Activated T-cell treated with anti-CD3 and anti-CD28 coated beads for 48 hours (primary cell): ENCODE measurements at places on chromosomes 6 and 20.

DNA sequence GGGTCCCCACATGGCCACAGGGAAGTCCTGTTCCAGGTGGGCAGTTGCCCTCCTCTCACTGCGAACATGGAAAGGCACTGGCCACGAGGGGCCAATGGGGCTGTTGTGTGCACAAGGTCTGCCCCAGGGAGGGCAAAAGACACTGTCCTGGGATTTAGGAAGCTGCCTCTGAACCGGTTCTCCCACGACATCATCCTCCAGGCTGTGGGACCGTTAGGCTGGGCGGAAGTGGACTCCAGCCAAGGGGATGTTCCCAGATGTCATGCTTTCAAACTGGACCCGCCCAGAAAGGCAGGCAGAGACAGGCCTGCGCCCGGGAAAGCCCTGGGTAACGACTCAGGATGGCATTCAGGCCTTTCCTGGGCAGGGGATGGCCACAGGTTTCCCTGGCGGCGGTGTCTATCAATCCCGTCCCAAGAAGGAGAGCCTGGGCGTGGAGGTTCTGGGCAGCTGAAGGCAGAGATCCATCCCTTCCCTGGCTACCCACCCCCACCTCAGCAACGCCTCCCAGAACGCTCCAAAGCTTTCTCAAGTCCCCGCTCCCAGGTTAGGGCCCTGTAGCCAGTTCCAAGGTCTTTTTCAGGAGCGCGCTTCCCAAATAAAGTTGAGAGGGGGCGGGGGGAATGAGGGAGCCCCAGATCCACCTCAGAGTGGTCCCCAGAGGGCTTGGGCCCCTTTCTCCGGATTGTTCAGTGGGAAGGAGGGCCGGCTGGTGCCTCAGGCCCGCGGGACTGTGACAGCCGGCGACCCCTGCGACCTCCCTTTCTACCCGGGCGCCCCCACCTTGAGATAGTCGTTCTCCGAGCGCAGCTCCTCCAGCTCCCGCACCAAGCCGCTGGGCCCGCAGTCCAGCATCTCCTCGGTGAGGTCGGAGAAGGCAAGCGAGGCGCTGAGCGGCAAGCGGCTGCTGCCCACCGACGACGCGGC is 13.8 kb upstream of the TLDC2 start:
- no peak for DNase-seq

DNA sequence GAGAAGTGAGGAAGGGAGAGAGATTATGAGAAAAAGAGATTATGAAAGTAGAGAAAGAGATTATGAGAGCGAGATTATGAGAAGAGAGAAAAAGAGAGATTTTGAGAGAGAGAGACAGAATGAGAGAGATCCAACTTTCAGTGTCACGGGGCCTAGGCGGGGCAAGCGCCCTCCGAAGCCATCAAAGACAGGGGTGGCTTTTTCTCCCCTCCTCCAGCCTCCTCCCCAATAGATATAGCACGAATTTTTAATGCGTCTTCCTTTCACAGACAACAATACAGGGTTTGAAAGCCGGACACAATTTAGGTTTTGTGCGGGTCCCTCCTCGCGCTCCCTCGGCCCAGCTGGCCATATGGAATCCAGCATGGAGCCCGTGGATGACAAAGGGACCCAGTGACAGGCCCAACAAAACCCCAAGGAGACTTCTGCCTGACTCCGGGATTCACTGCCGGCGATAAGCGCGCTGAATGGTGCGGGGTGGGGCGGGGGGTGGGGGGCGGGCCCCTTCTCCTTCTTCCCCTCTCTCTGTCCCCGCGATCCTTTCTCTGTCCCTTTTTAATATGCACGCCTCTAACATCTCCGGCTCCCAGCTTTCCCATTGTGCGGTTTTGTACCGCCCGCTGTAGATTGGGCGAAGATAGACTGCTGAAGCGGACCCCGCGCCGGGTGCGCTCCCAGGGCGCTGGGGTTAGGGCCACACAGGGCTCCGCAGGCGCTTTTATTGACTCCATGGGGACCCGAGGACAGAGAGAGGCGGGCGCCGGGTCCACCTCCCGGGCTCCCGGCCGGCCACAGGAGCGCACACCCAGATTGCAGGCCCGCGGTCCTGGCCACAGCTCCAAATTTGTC is 5.4 kb downstream of the NKX2-2 start:
- DNase-seq, result no peak

DNA sequence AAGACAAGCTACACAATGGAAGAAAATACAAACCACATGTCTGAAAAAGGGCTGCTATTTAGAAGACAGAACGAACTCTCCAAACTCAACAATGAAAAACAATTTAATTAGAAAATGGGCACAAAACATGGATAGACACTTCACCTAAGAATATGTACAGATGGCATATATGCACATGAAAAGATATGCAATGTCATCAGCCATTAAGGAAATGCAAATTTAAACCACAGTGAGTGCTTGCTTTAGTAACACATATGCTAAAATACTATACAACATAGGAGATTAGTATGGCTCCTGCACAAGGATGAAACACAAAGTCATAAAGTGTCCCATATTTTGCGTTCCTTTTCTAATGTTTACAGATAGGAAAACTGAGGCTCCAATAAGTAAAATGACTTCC is 60.4 kb upstream of the FAM83B start:
- no peak for DNase-seq

- no peak for DNase-seq
Observed at GRCh38 chr6:144211160-144211559, 60.8 kb downstream of the STX11 start.
